AG04450 (cell line): ENCODE measurements at places on chromosomes 4 and X. TPM values are rescaled to one million over a fixed set of nuclear protein-coding genes. Genes with fewer than 3 reads are reported as not detected.

Gene MAGEH1
- 31.5 and 41.9 TPM in 2 replicates for polyA plus RNA-seq

Gene CFP
- polyA plus RNA-seq: 0.02 and 0.05 TPM in 2 replicates

Gene FGA
- 0.09 TPM in 1 of 2 replicates, not detected in the other for polyA plus RNA-seq

Gene GLUD2
- polyA plus RNA-seq: 1.3 and 1.4 TPM in 2 replicates

Gene RLIM
- polyA plus RNA-seq: 25.0 and 32.7 TPM in 2 replicates

Gene SLC6A8
- 6.9 and 12.3 TPM in 2 replicates for polyA plus RNA-seq

Gene NAA11
- not detected in 2 replicates for polyA plus RNA-seq

DNA sequence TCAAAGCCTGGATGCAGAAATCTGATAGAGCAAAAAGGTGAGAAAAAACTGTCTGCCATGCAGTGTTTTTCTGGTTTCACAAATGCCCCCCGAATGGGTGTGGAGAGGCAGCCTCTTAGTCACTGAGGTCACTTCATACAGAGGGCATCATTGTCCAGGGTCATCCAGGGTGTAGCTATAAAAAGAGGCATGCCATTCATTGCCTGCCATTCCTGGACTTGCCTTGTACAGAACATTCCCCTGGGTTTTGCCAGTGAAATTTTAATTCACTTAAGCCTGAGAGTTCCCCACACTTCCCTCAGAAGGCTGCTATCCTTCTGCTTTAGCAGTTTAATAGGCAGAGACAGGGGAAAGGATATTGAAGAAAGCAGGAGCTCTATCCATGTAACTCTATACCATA lies 230.3 kb downstream of the UNC5C start:
- DNase-seq: no peak

- DNase-seq: no peak
Measured at GRCh38 chrX:31697294-31697916, 625.6 kb upstream of the FTHL17 start.

DNA sequence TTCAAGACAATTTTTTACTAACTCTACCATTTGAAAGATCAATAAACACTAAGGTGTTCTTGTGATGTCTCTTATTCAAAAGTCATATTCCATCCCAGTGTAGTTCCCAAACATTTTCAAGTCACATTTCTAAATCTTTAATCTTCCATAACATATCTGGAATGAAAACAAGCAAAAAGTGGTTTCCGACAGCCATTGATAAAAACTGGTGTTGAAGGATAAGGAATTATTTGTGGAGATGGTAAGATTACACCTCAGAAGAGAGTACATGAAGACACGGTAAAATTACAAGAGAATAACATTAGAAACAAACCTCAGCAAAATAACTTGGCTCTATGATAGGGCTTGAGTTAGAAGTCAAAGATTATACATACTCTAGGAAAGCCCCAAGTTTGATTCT lies 4.3 kb downstream of the CHIC2 start:
- no peak for DNase-seq

- peak; percentile 85 for DNase-seq
Measured at GRCh38 chr4:159227984-159228383, 125.1 kb downstream of the RAPGEF2 start.

DNA sequence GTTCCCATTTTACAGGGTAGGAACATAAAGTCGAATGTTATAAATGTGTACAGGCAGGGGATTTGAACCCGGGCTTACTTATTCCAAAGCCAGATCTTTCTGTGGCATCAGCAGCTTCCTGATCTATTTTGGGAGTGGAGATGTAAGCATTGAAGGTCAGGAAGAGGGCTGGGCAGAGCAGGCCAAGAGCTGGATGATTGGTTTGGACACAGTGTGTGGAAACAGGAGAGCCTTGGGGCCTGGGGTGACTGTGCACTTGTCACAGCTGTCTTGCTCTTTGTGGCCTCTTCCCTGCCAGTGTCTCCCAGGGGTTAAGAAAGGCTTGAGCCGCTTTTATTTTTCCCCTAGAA lies 127.9 kb upstream of the ENPP6 start:
- DNase-seq: no peak

DNA sequence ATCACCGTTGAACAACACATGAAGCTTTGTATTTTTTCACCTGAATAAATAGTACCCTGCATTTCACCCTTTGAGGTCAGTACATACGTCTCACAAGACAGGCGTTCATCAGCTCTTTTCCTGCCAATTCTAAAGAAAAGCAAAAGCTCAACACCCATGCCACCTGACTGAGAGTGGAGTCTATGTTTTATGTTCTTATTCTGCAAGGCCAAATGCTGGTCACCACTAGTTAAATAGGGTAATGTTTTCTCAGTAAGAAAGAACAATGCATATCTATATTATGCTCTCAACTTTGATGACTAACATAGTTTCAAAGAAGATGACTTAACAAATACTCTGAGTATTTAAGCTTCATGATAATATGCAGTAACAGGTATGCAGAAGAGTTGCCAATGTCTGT lies 336.3 kb upstream of the BMP3 start:
- DNase-seq: no peak

DNA sequence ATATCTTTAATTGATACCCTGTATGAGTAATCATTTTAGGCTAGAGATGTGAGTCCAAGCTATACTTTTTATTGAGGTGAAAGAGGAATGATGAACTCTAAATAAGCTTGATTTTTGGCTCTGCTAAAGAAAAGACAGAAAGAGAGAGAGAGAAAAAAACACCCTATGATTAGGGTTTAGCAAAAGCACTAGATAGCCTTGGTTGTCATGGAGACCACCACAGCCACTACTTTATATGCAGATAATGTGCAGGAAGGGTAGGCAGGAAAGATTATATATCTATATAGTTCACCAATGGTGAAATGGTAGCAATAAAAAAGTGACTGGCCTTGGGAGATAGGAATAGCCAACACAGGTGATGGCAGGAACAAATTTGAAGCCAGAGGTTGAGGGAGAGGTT lies 69.9 kb upstream of the CAMK2D start:
- no peak for DNase-seq

- DNase-seq: no peak
Measured at GRCh38 chrX:154002215-154002719, 17.4 kb downstream of the IRAK1 start.

- DNase-seq: no peak
Measured at GRCh38 chr4:97910005-97910404, 233.3 kb downstream of the STPG2 start.

DNA sequence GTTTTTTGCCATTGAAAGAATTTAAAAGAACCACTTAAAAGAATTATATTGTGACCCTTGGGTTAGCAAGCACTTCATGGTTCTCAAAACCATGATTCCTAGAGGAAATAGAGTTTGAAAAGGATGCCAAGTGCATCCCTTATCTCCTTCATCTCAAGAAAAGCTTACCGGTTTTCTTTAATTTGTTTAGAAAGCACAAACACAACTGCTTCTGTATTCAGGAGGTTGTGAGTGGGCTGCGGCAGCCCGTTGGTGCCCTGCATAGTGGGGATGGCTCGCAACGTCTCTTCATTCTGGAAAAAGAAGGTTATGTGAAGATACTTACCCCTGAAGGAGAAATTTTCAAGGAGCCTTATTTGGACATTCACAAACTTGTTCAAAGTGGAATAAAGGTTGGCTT lies 13.5 kb downstream of the HHIP start:
- no peak for DNase-seq

DNA sequence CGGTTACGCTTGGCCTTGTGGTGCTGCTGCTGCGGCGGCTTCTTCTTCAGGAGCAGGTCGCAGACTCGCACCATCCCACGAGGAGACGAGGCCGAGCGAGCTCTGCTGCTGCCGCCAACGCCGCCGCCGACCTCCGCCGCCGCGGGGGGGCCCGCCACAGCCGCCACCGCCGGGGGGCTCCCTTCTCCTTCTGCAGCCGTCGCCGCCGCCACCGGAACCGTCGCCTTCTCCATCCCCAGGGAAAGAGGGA lies 237 bp downstream of the ANKRD17 start:
- no peak for DNase-seq

DNA sequence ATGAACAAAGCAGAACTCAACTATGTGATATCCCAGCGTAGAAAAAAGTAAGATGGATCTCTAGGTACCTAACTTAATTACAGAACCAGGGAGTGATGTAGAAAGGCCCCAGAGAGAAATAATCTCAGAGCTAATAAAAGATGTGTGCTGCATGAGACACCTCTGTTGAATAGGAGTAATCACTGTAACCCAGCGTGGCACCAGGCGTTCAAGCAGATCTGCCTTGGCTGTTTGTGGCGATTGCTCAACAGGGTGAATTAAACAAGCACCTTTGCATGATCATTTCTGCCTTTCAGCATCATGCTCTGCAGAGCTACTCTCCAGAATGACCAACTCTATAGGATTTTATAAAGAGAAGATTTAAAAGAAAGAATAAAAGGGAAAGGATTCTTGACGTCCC lies 81.7 kb upstream of the KCNIP4 start:
- no peak for DNase-seq

- no peak for DNase-seq
Measured at GRCh38 chrX:10819973-10820372, 199.6 kb upstream of the MID1 start.

DNA sequence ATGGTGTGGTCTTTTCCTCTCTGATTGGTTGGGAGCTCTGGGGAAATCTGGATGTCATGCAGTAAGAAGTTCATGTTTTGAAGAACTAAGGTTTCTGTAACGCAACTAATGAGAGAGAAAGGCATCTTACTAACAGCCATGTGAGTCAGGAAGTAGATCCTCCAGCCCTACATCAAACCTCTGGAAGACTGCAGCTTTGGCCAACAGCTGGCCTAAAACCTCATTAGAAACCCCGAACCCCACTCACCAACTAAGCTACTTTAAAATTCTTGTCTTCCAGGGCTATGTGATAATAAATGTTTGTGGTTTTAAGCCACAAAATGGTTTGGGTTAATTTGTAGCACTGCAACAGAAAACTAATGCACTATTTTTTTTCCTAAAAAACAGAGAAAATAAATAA lies 549.0 kb upstream of the GRID2 start:
- DNase-seq: no peak

GRCh38 chr4:11765849-11766453 lies 337.3 kb upstream of the HS3ST1 start:
- no peak for DNase-seq

DNA sequence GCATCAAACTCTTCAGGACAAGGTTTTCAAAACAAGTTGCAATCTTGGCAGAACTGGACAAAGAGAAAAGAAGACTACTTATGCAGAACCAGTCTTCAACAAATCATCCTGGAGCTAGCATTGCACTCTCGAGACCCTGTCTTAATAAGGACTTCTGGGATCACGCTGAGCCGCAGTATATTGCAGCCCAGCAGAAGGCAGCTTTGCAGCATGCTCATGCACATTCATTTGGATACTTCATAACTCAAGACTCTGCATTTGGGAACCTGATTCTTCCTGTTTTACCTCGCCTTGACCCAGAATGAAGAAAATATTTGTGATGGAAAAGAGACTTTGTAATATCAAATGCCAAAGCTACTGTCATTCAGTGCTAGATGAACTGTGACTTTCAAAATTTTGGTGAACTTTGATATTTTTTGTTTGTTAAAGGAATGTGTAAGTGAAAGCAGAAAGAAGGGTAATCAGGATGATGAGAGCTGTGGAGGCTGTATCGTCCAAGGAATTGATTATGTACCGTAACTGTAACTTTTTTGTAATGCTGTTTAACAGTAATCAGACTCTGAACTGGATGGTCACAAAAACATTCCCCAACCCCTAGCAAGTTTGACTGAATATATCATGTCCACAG lies 27.2 kb downstream of the HSPA4L start:
- no peak for DNase-seq

GRCh38 chr4:159946983-159947615 lies 844.2 kb downstream of the RAPGEF2 start:
- DNase-seq: no peak

- DNase-seq: no peak
Measured at GRCh38 chrX:119605464-119606279, 552 bp downstream of the NKRF start.

- DNase-seq: peak; percentile 18
Measured at GRCh38 chr4:137819964-137820383, 287.7 kb upstream of the PCDH18 start.

DNA sequence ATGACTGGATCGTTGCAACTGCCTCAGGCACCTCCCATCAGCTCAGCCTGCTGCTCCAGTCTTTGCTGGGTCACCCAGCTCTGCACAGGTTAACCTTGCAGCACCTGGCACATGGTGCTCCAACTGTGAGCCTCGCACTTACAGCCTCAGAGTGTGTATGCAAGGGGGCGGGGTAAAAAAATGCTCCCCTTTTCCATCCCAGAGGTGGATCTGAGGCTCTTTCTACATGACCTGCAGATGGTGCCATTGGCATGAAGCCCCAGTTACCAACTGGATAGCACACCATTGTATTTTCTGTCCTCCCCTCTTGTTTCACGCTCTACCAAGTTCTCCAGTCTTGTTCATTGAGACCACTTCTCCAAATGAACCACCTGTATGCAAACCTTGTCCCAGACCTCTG lies 46.2 kb upstream of the TRPC3 start:
- DNase-seq: no peak

DNA sequence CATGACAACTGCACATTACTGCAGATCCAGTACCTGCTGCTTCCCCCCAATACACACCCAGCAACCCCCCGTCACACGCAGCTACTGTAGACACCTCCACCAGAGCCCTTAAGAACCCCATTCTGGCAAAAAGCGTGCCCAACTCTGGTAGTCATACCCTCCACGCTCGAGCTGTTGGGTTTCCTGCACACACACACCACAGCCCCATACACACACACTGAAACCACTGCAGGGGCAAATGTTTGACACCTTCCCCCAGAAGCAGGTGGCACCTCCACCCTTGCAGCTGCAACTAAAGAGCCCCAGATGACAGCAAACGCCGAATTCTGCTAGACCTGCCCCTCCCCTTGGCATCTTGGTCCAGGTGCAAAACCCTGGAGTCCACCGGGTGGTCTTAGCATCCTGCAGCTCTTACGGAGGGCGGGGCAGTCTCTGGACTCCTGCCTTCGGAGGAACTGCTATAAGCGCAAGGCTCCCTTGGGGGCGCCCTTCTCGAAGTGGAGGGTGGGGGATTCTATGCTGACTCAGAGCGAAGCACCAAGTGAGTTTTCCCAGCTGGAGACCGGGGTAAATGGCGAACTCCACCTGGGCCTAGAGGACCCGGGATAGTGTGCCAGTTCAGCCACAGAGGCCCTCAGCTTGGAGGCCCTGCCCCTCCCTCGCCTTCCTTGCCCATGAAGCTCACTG lies 1.5 kb downstream of the FRMPD3 start:
- DNase-seq: no peak

DNA sequence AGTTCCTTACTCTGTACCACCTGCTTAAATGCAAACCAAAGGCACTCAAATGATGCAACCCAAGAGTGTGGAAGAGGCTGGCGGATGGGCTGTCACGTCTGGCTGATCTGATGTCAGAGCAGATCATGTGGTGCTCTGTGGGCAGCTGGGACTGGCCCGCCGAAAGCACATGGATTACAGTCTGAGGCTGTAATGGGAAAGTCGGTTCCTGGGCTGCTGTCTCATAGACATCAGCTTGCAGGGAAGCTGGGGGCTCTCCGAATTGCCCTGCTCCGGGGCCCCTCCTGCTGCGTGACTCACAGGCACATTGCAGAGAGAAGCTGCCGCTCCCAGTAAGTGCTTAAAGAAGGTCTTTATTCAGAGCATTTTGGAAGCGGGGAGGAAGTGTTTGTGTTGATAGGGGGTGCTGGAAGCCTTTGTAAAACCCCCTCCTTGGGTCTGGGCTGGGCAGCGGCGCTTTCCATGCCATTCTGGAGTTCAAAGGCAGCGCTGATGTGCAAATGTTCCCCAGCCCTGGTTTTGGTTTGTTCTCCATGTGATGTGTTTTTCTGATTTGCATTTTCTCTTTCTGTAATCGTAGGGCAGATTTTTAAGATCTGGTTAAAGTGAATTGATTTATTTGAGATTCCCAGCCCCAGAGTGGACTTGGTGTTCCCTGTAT lies 181.1 kb downstream of the LARP7 start:
- peak; percentile 56 for DNase-seq

GRCh38 chr4:98509721-98510120 lies 148.7 kb downstream of the TSPAN5 start:
- no peak for DNase-seq

- DNase-seq: no peak
Measured at GRCh38 chrX:41828826-41829225, 94.5 kb downstream of the CASK start.
